ENCODE measurements at places on chromosomes 5 and 9.

- DNase-seq: no peak
Observed at GRCh38 chr9:120676767-120677402, 37.4 kb downstream of the MEGF9 start.

- no peak for DNase-seq
Observed at GRCh38 chr5:14171621-14172020, 28.5 kb downstream of the TRIO start.

DNA sequence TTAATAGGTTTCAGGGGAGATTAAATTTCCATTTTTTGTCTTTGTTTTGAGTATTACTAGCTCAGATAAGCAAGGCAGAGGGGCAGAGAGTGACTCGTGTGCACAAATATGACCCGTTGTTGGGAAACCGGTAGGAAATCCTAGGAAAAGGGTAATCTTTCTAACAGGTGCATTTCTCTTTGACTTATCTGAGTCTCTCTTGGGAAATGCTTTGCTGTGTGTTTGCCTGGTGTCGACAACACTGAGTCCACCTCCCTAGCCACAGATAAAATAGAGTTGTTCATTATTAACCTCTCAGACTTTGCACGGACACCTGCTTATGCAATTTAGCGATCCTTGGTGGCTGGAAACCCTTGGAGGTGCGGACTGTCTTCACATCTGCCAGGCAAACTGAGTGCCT lies 164.2 kb downstream of the FGF1 start:
- no peak for DNase-seq

DNA sequence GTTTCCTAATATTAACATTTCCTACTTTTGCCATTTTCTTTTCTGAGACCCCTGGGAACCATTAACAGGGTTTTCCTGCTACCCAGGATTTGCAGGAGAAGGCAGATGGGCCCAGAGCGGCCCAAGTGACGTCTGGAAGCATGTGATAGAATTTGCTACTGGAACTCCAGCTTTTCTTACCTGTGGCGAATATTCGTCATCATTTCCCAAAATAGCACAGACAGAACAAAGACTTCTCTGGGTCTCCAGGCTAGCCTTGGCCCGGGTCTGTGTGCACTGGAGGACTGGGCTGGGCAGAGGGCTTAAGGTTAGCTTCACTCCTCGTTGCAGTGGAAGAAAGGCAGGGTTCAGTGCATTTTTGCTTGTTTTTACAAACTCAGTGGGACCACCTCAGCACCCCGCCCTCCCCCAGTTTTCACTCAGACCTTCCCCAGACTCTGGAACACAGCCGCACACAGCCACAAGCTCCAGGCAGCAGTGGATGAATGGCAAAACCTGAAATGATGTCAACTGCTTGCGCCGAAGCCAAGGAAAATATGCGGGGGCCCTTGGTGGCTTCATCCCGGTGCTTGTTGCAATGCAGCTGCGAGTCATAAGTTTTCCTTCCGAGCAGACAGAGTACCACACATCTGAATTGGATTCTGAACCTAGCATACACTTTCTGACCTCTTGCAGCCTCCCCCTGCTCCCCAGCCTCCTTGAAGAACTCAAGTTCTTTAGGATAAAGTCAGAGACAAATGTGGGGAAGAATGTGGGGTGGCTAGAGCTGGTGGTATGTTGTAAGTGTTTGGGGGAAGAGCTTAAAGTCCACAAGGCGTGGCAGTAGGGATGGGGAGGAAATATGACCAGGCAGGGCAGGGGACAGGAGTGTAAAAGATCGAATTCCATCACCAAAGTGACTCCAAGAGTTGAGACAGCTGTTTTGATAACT lies 586.0 kb downstream of the CCDC171 start:
- DNase-seq: no peak

DNA sequence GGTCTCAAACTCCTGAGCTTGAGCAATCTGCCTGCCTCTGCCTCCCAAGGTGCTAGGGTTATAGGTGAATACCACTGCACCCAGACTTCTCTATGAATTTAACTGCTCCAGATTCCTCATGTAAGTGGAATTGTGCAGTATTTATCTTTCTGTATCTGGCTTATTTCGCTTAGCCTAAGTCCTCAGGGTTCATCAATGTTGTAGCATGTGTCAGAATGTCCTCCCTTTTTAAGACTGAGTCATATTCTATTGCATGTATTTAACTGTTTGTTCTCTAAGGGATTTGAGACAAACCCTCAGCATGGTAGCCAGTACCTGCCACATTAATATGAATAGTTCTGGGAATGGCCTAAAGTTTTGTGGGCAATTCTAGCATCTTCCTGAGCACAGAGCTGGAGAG lies 53.9 kb upstream of the TUT7 start:
- no peak for DNase-seq

- no peak for DNase-seq
Observed at GRCh38 chr5:31783731-31784130, 144.8 kb downstream of the PDZD2 start.

GRCh38 chr9:123922431-123922830 lies 7.5 kb downstream of the DENND1A start:
- no peak for DNase-seq

- no peak for DNase-seq
Observed at GRCh38 chr5:121693864-121694263, 157.8 kb upstream of the FTMT start.

DNA sequence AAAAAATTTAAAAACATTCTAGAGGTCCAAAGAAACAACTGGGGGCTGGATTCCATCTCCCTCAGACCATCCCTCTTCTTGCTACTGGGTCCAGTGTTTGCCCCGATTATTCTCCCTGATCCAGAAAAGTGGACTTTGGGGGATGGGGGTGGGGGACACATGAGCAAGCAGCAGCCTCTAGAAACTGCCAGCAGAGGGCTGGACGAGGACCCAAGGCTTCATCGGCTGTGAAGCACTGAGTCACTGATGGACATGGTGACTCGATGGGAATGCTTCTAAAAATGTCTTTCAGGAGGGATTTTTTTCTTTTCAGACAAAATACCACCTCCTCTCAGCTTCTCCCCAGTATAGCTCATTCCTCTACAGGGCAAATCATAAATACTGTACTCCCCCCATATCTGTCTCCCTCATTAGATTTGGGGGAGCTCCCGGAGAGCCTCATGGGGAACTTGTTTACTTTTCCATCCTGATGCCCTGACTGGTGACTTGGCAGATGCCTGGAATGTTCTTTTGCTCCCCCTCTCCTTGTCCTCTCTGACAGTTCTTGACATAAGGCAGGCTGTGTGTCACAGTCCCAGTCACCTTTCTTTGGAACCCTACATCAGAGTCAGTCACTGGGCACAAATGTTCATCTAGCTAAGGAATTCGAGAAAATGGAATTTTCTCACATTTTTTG lies 67.2 kb upstream of the STC2 start:
- DNase-seq: no peak

- DNase-seq: no peak
Observed at GRCh38 chr9:8489835-8490234, 690.3 kb upstream of the DMAC1 start.

DNA sequence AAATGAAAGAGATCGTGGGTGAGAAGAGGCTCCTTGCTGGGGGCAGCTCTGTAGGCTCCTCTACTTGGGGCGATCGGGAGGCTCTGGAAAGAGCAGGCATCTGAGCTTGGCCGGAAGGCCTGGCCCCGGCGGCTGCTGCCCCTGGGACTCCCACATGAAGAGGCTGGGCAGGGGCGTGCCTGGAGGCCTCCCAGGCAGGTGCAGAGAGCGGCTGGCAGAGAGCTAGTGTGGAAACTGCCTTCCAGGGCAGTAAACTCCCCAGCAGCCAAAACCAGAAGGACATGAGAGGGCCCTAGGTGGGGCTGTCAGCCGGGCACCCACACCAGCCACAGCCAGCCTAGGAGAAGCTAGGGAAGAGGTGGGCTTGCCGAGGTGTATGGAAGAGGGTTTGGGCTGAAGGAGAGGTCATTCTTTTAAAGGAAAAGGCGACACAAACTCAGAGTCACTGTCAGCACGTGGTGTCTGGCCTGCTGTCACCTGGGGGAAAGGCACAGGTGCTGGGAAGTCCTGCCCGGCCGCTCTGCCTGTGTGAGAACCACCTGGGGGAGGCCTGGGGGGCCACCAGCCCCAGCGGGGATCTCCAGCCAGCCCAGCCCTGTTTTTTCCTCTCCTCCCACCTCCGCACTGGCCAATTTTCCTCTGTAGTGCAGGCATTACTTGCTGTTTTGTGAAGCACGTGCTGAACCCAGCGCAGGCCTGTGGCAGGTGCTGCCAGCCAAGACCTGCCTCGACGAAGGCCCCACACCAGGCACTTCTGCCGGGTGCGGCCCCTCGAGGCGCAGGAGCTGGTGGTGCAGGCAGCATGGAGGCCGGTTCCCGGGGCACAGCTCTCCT lies 44.8 kb upstream of the EGFL7 start:
- no peak for DNase-seq

DNA sequence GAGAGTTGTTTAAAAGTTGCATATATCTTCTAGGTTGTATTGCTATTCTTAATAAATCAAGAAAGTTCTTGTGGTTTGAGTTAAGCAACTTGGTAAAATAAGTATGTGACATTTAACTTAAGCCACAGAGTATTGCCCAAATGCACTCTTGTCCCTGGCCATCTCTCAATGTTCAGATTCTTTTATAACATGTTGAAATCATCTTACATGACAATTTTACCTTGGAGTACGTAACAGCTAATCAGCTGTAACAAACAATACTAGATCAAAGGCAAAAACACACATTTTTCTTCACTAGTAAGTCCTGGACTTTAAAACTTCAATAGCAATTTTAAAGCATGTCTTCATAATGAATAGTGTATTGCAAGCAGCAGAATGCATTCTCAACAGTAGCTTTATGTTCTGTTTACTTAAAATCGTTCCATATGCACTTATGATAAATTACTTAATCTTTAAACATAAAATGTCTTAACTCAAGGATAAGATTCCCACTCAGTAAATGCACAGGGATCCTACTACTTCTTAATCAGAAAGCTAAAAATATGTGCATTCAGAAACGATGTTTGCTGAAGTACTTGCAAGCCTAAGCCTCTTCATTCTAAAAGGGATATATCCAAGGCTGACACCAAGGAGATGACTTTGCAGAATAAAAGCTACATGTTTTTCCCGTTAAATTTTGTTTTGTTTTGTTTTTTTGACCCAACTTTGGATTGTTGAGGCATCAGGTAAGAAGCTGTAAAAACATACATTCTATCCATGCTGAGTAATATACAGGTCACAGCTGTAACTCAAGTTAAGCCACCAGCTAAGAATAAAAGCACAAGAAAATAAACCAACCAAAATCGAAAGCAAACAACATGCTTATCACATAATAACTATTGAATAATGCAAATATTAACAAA lies 86.1 kb upstream of the NFIB start:
- DNase-seq: no peak

- no peak for DNase-seq
Observed at GRCh38 chr5:104551628-104552027, 989.0 kb upstream of the NUDT12 start.

Measured in T-helper 1 cell (primary cell).